ENCODE measurements at places on chromosomes 5 and 9.

GRCh38 chr5:40754381-40755092, 1.2 kb downstream of the TTC33 start:
- DNase-seq = no peak

- no peak for DNase-seq
These were observed 79.8 kb upstream of the FBXL7 start for GRCh38 chr5:15420201-15420600.

DNA sequence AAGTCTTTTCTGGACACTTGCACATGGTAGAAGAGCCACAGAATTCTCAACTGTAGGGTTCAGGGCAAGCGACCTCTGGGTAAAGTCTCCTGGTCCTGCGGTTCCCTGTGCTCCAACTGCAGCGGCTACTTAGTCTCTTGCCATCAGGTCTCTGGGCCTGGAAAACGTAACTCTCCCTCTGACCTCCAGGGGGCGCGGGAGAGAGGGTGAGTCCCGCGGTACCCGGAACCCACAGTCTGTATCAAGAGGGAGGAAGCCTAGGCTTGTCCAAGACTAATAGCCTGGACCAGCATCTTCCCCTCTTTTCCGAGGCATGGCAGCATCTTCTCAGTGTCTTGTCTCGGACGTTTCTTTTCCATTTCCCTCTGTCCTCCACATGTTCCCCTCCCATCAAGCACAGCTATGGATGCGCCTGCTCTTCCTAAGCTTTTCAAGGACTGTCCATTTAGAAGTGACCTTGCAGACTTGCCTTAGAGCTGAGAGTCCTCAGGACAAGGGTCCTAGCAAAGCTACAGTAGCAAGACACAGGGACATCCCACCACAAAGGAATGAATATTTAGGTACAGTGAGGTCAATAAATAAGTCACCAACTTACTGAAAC, 59.3 kb downstream of the FSTL4 start:
- DNase-seq = peak; percentile 50

DNA sequence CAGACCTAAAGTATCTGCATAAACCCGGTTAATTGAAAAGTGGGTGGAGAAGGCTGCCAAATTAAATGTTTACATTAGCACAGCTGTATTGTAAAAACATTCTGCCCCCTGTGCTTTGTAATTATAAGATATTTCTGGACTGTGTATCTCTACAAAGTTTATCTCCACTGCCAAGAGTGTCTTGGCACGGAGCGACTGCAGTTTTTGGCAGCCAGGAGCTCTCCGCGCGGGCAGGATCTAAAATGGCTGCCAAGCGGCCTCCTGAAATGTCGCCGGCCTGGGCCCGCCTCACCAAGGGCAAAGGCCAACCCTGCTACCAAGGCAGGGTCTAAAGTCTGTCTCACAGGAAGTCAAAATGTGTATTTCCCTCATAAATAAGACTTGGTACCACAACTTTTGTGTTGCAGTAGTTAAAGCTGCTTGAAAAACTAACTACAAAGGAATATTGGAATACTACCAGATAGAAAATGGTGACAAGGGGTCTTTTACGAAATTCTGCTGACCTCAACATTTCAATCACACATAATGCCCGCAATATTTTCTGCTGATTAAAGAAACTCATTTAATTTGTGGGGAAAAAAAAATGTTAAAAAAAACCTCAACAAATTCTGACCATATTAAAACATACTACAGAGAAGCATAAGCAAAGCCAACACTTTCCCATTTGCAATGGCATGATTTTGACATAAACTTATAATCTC, 110.4 kb downstream of the NFIB start:
- no peak for DNase-seq

GRCh38 chr5:143558048-143558447, 154.6 kb upstream of the NR3C1 start:
- DNase-seq = no peak

DNA sequence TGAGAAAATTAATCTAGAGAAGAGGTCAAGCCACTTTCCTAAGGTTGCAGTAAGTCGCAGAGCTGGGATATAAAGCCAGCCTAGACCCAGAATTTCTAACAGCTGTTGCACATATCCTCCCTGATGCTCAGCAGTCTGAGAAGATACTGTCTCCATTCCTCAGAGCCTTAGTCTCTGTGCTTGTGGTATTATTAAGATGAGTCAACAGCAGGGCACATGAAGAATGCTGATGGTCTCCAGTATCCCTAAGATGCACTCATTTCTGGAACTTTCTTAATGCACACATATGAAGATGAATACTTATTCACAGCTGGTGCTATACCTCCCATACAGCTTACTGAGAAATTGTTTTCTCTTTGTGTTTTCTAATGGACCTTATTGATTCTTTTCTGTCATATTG, 32.5 kb downstream of the SGCD start:
- no peak for DNase-seq

DNA sequence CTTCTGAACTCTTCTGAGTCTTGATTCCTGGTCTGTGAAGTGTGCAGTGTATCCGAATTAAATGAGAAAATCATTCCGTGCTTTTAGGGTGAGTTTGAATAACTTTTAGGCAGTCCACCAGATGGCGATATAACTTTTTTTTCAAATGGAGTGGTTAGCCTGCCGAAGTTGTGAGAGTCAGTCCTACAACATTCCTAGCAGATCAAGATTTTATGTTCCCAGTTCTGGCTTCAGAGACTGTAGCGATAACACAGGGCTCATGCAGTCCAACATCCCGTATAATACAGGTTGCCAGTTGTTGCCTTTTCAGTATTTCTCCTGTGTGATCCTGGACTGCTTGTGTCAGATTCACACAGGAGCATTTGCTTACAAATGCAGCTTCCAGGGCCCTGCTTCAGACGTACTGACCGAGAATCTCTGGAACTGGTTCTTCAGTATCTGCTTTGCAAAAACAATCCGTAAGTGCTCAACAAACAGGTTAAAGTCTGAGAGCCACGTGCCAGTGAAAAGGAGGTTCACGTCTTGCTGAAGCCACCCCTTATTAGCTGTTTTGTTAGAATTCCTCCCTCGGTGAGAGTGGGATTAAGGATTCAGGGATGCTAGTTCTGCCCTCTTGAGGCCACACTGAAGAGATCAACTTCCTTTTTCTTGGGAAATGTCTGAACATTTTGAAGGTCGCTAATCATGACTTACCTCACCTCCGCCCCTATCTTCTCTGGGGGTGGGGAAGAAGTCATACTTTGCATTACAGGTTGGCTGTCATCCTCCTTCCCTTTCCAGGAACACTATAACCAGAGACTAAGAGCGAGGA, 22.8 kb downstream of the SMIM3 start:
- DNase-seq = peak; percentile 55

- no peak for DNase-seq
These were observed 45.8 kb upstream of the GARNL3 start for GRCh38 chr9:127218818-127219217.

GRCh38 chr5:120605325-120606079, 141.4 kb downstream of the PRR16 start:
- DNase-seq = no peak

DNA sequence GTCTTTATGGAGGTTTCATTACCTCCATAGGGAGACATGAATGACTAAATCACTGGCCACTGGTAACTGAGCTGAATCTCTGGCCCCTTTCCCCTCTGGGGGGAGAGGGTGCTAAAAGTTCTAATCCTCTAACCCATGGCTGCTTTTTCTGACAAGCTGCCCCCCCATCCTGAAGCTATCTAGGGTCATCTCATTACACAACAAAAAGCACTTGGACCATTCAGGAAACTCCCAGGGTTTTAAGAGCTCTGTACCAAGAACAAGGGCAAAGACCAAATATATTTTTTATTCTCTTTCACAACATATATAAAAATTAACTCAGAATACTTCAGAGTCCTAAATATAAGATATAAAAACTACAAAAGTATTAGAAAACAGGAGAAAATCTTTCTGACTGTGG, 14.3 kb downstream of the AUH start:
- DNase-seq = no peak

DNA sequence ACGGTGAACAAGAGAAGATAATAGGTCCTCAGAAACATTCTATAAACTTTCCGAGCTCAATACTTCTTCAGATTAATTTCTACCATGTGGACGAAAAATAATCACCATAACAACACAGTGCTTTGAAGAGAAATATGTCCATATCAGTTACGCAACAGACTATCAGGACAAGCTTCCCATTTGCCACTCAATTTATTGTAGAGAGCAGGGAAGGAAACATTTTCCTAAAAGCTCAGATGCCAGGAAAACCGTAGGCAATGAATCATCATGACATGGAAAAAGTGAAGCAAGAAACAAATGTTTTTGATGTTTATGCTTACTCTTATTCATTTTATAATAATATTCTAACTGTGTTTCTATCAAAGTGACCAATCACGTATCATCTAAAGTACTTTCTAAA, 87.6 kb downstream of the S1PR3 start:
- DNase-seq = no peak

GRCh38 chr5:127111112-127111511, 37.8 kb upstream of the C5orf63 start:
- no peak for DNase-seq

DNA sequence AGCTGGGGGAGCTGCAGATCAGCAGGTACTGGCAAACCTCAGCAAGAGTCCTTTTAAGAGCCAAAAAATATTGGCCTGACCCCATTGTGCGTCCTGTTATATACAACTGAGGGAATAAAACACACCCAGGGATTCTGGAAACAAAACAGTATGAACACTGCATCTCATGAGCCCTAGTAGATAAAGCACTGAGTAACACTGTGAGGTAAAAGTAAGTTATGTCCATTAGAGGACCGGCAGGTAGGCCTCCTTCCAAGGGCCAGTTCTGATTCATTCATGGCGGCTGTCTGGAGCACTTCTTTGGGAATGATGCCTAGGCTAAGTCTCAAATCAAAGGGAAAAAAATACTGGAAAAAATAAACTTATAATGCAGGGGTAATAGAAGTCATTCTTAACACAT, 64.9 kb downstream of the PDE4D start:
- DNase-seq = no peak
